Anterior cingulate cortex (tissue), 58 donors: ENCODE measurements at places on chromosomes 16 and 17.

DNA sequence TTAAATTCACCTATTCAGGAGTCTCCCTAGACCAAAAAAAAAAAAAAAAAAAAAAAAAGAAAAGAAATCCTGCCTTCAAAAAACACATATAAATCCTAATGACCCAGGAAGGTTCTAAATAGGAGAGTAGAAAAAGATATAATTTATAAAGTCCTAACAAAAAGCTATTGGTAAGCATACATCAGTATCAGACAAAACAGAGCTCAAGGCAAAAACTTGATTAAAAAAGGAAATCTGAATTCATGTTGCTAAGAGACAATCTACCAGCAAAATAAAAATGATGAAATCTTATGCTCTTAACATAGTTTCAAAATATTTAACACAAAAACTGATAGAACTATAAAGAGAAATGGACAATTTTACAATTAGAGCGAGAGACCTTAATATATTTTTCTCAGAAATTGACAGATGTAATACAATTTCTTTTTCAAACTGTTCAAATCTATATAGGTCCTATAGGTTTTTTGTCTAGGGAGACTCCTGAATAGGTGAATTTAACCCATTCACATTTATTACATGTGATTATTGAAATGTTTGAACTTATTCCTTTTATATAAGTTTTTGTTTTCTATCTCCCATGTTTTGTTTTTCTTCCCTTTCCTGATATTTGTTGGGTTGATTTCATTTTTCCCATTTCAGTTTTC lies 57.0 kb downstream of the NT5M start:
- DNase-seq = no peak

DNA sequence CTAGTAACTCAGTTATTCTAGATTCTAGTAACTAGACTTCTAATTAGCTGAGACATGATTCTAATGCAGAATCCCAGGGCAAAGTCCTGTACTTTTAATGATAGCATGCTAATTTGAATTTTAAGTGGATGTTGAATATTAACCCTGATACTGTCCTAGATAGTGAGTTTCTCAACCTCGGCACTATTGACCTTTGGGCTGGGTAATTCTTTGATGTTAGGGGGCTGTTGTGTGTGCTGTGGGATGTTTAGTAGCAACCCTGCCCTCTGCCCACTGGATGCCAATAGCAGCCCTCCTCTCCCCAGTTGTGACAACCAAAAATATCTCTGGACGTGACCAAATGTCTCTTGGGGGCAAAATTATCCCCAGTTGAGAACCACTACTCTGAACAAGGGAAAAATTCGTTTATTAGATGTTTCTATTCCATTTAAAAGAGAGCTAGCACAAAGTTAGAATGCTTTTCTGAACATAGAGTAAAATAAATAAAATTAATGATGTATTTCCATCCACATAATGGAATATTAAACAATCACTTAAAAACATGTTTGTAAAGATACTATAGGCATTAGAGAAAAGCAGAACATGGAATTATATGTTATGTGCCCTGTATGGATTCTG lies 30.2 kb downstream of the SALL1 start:
- DNase-seq = no peak

DNA sequence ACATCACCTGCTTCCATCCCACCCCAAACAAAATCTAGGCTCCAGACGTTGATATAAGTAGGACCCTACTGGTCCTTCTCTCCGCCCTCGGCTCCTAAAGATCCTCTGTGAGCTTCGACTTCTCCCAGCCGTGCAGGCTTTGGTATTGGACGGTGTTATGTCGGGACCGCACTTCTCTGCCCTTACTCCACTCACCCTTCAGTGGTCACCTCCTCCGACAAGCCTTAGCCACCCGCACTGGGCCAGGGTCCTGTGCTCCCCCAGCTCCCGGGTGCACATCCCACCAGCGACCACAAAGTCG lies 1.6 kb downstream of the PSMB10 start:
- DNase-seq = no peak

GRCh38 chr17:72498364-72499210 lies 377.8 kb downstream of the SOX9 start:
- no peak for DNase-seq

DNA sequence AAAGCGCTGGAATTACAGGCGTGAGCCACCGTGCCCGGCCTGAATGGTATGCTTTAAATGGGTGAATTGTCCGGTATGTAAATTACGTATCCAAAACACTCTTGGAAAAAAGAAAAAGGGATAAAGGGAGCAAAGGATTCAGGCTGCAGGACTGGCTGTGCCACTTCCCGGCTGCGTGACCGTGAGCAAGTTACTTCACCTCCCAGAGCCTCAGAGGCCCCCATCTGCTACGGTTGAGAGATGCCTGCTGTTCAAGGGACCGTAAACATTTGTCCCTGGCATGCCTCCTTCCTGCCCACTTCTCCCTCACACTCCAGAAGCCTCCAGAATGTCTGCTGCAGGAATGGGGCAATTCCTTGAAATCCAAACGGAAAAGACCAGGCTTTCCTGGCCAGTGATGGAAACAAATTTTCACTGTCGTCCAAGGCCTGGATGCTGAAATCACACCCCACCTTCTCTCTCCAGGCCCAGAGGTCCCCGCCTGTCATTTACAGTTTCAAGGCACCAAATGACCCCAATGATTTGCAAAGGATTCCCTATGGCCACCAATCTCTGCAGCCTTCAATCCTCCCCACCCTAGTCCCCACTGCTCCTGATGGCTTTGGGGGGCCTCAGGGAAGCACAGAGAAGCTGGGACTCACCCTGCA lies 22.9 kb upstream of the LITAF start:
- DNase-seq = no peak
